Activated CD8-positive, alpha-beta T cell treated with anti-CD3 and anti-CD28 coated beads for 36 hours (primary cell): ENCODE measurements at places on chromosomes 12 and 14.

- DNase-seq = no peak
These were observed 1.5 kb upstream of the NANOG start for GRCh38 chr12:7787574-7788293.

DNA sequence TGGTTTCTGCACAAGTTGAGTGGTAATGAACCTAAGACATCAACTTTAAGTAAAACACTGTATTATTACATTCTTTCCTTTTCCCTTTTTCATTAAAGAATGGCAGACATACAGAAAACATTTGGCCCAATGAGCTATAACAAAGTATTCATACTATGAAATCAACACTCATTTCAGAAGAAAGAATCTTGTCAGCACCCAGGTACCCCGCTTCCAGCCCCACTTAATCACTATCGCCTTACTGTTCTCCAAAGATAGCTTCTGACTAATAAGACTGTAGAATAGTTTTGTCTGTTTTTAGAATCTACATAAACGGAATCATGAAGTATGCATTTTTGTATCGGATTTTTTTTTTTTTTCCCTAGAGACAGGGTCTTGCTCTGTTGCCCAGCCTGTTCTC is 9.5 kb downstream of the CNTN1 start:
- no peak for DNase-seq

DNA sequence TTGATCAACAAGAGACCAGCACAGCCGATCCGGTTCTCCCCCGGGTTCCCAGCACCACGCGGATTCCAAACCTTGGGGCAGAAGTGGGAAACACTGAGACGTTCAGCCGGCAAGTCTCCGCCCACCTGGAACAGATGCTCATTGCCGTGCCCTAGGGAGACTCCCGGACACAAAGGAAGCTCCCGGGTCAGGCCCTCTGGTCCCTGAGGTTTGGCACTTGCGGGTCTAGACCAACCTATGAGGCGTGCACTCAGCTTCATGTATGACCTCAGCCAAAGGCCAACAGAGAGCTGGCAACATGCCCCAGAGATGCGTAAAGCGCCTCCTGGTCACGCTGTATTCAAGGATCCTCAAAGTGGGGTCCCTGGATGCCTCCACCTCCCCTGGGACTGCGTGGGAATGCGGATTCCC is 2.5 kb downstream of the RIMBP2 start:
- DNase-seq = no peak

GRCh38 chr12:43099691-43100163 is 452.3 kb downstream of the ADAMTS20 start:
- no peak for DNase-seq

DNA sequence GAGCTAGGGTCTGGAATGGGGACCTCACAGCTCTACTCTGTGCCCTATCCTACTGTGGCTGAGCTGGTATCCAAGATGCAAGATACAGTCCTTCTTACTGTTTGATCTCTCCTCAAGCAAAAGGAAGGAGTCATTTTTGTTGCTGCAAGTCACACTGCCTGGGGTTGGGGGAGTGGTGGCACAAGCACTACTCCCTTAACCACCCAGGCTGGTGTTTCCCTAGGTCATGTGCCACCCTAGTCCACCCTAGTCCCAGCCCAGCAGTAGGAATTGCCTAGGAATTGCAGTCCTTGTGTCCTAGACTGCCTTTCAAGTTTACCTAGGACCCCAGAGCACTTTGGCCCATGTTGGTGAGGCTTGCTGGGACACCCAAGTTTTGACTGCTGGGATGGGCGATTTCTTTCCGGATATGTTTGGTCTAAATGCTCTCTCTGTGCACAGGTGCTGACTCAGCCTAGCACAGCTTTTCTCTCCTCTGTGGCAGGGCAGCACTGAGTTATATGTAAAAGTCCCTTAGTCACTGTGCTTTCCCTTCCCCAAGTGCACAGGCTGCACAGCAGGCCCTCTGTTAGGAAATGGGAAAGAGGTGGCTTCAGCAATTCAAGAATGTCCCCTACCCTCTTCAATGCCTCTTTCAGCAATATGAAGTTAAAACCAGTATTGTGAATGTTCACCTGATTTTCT is 54.9 kb downstream of the SLC6A15 start:
- no peak for DNase-seq

GRCh38 chr14:59161561-59162175 is 26.8 kb upstream of the DAAM1 start:
- DNase-seq = peak; percentile 37

DNA sequence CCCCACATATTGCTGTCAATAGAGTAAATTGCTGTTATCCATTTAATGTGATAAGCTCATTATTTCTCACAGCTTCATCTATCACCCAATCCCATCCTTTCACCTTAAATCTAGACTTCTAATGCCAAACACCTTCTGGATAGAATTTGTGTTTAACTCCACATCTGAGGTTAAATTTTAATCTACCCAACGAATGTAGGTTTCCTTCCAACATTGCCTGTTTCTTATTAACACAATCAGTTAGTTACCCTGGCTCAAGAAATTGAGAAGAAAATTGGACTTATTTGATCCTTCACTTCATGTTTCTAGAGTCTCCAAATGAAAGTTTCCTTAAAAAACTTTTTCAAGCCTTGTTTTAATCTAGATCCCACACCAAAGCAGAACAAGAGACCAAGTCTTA is 67.3 kb downstream of the PTPRO start:
- no peak for DNase-seq

DNA sequence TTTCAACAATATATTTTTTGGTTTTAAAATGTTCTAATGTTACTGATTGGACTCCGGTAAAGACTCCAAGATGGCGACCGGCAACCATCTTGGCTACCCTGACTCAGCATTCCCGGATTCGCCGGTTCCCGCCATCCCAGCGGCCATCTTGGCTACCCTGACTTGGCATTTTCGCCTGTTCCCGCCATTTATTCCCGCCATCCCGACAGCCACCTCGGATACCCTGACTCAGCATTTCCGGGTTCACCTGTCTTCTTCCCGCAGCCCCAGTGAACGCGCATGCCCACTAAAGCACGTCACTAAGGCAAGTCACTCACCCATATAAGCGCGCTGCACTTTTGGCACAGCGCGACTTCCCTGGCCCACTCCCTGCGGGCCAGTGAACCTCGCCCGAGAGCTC is 9.0 kb upstream of the LRFN5 start:
- DNase-seq = no peak

- DNase-seq = no peak
These were observed 89.0 kb upstream of the PTPRR start for GRCh38 chr12:71009430-71010142.

GRCh38 chr12:31732926-31733548 is 4.2 kb upstream of the AMN1 start:
- DNase-seq = peak; percentile 75

GRCh38 chr14:55333711-55334485 is 62.7 kb downstream of the FBXO34 start:
- peak; percentile 35 for DNase-seq

- DNase-seq = no peak
These were observed 21.7 kb upstream of the GPATCH2L start for GRCh38 chr14:76129851-76130576.

DNA sequence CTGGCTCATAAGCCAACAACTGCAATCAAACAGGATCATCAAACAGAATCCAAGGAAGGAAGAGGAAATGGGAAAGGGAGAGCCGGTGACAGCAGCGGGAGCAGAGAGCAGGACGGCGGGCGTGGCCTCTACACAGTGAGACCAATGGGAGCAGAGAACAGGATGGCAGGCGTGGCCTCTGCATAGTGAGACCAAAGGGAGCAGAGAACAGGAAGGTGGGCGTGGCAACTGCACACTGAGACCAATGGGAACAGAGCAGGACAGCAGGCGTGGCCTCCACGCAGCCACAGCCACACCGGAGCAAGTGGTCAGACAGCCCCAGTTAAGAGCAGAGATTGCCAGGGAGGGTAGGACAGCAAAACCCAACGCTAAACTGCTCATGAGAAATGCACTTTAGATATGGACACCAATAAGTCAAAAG is 16.4 kb downstream of the LRCOL1 start:
- DNase-seq = peak; percentile 52

- DNase-seq = no peak
These were observed 62.4 kb downstream of the SLC15A4 start for GRCh38 chr12:128761379-128761790.

DNA sequence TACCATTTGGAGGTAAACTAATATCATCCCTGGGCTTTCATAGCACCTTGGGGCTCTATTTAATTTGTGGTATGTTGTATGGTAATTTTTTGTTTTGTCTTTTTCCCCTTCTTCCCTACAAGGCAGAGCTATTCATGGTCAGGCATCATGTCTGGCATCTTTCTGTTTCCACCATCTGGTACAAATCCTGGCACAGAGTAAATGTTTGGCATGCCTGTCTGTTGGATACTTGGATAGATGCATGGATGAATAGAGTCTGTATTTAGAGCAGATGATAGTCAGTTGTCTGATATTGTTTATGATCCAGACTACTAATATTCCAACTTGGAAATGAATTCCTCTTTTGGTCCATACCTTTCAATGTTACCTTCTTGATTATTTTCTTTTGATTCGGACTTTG is 139.8 kb downstream of the NEDD1 start:
- DNase-seq = no peak

DNA sequence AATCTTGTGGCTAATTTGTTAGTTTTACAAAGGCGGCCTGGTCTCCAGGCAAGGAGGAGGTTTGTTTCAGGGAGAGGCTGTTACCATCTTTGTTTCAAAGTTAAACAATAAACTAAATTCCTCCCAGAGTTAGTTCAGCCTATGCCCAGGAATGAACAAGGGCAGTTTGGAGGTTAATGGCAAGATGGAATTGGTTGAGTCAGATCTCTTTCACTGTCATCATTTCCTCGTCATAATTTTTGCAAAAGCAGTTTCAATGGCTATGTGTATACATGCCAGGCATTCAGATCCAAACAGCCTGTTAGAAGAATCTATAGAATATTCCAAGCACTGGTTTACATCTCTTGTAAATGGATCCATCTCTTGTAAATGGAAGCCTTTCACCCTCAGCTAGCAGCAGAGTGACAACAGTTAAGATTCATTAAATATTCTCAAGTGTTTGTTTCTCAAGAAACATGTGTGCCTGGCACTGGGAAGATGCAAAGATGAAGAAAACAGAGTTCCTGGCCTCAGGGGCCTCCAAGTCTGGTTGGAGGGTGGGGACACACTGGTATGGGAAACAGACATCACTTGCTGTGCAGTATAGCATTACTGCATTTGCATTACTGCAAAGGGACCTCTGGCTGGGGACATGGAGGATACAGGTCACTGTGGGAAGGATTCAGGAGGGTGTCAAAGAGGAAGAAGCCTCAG is 65.8 kb downstream of the RIN3 start:
- no peak for DNase-seq

GRCh38 chr12:509500-509899 is 49.8 kb downstream of the B4GALNT3 start:
- DNase-seq = no peak

DNA sequence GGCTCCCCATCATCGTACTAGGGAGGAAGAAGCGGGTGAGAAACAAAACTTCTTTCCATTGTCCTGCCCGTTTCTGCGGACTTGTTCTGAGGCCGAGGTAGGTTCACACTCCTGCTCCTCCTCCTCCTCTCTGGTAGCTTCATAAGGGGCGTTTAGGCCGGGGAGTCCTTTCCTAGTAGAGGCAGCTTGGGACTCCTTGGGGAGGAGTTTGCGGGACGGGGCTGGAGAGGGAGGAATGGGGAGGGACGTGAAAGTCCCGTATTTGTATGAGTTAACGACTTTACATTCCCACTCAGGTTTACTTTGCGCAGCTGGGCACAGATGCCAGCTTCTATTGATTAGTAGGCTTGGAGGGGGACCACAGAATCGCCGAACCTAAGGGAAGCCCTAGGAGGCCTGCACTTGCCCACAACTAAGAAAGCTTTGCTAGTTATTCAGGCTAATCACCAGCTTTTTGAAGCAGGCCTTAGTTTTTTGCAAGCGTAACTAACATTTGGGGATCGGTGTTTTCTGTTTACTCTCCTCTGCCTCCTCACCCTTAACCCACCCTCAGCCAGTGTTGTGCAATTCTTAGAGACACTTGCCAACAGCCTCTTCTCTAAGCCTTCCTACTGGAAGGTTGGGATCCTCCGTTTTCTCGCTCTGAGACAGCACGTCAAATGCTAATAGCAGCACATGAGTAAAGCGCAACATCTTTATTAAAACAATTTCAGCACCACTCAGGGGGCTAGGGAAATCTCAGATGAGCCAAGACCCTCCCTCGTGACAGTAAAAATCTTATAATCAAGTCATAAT is 499 bp downstream of the RNASE4 start:
- DNase-seq = no peak

DNA sequence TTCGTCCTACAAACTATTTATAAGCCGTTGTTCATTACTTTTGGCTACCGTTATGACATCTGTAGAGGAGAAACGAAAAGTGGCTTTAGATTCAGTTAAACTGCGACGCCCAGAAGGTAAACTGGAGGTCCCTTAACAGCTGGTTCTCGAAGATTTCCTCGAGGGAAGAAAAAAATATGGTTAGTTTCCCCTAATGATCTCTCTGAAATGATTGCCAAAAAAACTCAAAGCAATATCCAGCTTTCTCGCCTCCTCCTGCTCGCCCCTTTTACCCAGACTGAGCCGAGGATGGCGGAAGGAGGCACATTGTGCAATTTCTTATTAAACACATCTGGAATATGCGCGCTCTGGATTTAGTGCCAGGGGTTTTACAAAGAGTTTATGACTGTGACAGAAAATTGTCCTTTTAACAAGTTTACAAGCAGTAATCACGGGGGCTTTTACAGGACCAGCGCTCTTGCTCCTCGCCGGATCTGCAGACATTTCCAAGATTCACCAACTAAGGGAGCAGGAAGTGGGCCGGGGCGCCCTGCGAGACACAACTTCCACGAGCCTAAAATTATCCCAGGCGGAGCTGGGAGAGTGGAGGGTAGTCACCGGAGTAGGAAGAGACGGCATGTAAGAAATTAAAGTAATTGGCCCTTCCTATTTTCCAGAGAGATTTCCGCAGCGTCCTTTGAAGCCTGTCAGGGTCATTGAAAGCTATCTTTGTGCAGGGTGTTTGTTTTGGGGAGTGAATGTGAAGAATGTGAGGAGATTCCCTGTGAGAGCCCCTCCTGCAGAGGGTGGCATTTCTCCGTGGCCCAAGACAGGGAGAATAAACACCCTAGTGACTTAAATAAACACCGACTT is 5.6 kb downstream of the SIX1 start:
- no peak for DNase-seq

GRCh38 chr12:9598363-9598762 is 9.4 kb downstream of the KLRB1 start:
- DNase-seq = no peak

GRCh38 chr12:123269395-123269892 is 2.2 kb downstream of the CDK2AP1 start:
- peak; percentile 70 for DNase-seq

GRCh38 chr12:47744005-47744651 is 14.6 kb downstream of the RAPGEF3 start:
- peak; percentile 78 for DNase-seq

GRCh38 chr14:83164016-83164415 is 1630.4 kb upstream of the SEL1L start:
- DNase-seq = no peak

DNA sequence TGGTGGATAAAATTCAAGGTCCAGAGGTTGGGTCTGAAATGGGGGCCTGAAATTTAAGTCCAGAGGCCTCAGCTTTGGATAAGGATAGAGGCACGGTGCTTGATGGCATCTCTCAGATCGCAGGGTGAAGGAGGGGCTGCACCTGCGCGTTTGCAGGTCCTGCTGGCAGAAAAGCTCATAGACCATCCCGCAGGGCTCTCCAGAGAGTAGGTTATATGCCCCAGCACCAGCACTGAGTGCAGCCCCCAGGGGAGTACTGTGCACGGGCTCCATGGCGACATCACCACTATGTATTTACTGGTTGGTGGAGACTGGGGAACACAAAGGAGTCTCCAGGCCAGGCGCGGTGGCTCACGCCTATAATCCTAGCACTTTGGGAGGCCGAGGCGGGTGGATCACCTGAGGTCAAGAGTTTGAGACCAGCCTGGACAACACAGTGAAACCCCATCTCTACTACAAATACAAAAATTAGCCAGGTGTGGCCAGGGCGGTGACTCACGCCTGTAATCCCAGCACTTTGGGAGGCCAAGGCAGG is 4.3 kb upstream of the CD63 start:
- DNase-seq = no peak
